ENCODE measurements at places on chromosomes 6 and 20.

GRCh38 chr6:18389479-18389878 lies 2.3 kb downstream of the RNF144B start:
- DNase-seq = no peak

DNA sequence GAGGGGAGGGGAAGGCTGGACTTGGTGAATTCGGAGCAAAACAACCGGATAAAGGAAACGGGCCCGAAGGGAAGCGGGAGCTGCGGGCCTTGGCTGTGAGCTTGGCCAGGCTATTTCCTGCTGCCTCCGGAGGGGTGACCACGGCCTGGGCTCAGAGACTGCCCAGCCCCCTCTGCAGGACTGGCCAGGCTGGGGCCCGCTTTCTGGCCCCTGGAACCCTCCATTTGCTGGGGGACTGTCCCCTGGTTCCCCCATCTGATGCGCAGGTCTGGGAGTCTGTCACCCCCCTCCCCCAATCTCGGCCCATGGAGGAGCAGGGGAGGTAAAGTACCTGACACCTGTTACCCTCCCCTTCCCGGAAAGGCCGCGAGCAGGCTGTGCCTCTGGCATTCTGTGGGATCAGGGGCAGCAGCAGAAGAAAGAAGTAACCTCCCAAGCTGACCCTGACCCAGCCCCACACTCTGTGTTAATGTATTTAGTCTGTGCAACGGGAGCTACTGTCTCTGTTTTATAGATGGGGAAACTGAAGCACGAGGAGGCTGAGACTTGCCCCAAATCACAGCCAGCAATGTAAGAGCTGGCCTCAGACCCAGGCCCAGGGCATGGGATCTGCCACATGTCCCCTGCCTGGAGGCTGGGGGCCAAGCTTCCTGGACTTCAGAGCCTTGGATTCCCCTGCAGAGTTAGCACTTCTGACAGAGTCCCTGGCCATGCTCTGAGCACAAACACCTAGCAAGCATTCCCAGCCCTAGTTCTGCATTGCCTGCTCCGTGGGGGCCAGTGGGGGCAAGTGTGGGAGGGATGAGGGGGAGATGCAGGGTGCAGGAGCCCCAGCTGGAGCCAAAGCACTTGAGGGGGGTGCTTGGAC lies 3.5 kb downstream of the C20orf204 start:
- no peak for DNase-seq

GRCh38 chr6:41074692-41075436 lies 2.1 kb downstream of the NFYA start:
- DNase-seq = no peak

DNA sequence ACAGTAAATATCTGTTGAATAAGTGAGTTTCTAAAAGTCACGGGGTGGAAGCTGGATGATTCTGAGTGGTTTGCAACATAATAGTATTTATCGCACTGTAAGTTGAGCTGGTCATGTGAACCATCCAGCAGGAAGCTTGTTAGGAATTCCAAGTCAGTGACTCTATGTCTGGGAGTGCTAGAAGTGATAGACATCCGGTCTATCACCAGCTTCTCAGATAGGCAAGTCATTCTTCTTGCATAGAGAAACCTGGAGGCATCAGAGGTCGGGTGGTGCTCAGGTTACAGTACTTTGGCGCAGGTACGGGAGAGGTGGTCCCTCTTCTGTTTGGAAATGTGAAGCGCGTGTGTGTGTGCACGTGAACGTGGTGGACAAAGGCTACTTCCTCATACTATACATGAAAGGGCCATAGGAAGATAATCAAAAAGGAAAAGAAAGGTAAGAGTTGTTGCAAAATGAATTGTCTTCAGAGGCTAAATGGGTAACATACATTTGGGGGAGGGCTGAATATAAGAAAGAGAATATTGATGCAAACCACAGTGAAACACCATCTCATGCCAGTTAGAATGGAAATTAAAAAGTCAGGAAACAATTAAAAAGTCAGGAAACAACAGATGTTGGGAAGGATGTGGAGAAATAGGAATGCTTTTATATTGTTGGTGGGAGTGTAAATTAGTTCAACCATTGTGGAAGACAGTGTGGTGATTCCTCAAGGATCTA lies 299.3 kb upstream of the ZFP64 start:
- no peak for DNase-seq

DNA sequence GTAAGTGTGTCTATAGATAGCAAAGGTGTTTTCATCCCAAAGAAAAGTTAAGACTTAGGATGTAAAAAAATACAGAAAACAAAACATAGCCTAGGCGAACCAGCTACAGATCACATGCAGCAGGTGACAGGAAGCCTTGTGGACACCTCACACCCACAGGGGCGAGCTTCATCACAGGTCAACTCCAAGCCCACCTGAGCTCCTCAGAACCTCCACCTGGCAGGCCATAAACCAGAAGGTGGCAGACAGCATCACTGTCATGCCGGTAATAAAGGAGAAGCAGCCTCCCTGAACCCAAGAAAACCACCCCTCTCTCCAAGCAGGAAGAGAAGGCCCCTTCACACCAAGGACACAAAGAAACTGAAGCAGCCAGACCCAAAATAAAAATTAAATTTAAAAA lies 1.0 kb downstream of the RALGAPA2 start:
- DNase-seq = no peak

GRCh38 chr20:57027777-57028176 lies 238.7 kb downstream of the BMP7 start:
- DNase-seq = no peak

- no peak for DNase-seq
These were observed 5.9 kb downstream of the CD2AP start for GRCh38 chr6:47483516-47483852.

- DNase-seq = no peak
These were observed 199.3 kb downstream of the BACH2 start for GRCh38 chr6:90097356-90097755.

- peak; percentile 32 for DNase-seq
These were observed at the start of gene RAET1L for GRCh38 chr6:150025201-150025917. RAET1L (minus strand) TSS chr6:150025532; CDS start chr6:150025471, 61 bp downstream.

- DNase-seq = peak; percentile 46
These were observed 28.6 kb downstream of the RALY start for GRCh38 chr20:34022151-34022838.

- DNase-seq = no peak
These were observed 431.9 kb upstream of the RGS17 start for GRCh38 chr6:153563001-153563400.

- no peak for DNase-seq
These were observed 162.0 kb downstream of the GRM4 start for GRCh38 chr6:33983721-33984465.

GRCh38 chr6:170212051-170212756 lies 78.7 kb downstream of the DLL1 start:
- no peak for DNase-seq

DNA sequence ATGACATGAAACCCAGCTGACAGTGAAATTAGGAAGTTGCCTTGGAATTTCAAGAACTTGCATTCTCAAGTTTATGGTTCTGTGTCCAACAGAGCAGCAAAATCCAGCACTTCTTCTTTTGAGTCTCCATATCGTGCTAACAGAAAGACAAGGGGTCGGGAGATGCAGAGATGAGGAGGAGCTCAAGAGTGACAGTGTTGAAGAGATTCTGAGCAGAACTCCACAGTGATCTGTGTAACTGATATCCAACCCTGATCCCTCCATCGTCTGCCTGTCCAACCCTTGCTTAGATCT lies 21.2 kb upstream of the BTN1A1 start:
- no peak for DNase-seq

Data from ACHN (cell line).